ENCODE measurements at places on chromosomes 16 and 17.

- DNase-seq, result no peak
These were observed 71.3 kb downstream of the IRX5 start for GRCh38 chr16:55001931-55002330.

DNA sequence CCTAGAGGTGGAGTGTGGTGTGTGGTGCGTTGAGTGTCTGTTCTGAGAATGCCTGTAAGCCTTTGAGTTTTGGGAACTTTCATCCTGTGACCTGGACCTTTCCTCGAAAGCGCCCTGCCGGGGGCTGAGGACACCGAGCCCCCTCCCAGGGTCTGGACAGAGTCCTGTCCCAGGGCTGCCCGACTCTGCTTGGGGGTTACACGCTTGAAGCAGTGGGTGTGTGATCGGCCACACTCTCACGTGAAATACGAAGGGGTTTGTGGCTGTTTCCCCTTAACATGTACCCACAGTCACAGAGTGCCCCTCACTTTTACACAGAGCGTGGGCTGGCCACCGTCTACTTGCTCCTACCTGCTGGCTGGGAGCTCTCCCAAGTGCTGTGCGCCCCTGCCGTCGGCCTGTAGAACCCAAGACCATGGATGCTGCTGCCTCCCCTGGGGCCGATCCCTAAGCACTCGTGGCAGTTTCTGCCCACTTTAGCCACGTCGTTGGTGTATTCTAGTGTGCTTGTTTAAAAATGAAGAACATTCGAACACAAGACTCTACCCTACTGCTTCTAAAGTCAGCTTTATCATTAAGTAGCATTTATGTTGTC lies 6.8 kb downstream of the ZNF750 start:
- no peak for DNase-seq

DNA sequence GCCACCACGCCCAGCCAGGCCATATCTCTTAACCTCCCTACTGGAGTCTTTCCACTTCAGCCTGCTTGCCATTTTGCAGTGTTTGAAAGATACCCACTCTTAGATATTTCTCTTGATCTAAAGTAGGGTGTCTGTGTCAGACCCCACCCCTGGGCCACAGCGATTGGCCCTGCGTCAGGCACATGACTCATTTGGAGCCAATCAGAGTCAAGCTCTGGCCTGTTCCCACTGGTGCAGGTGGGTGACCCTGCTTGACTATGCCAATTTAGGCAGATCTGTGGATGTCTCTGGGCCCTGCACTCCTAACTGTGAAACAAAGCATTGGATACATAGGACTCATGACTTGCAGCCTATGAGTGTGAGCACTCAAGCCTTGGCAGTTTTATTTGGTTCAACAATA lies 27.6 kb downstream of the FOXL1 start:
- no peak for DNase-seq

GRCh38 chr16:22335668-22336246 lies 38.5 kb downstream of the POLR3E start:
- no peak for DNase-seq

- DNase-seq, result no peak
These were observed 265.2 kb upstream of the TNRC6C start for GRCh38 chr17:77693301-77693700.

DNA sequence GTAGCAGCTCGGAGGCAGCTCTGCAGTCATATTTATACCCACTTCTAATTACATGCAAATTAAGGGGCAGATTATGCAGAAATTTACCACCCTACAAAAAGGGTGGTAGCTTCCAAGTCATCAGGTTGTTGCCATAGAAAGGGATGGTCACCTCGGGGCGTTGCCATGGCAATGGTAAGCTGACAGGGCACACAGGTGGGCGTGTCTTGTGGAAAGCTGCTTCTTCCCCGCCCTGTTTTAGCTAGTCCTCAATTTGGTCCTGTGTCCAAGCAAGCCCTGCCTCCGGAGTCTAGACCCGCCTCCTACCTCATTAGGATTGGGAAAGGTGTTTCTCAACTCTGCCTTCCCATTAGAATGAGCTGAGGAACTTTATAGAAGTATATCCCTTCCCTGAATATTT lies 98.7 kb downstream of the HS3ST2 start:
- no peak for DNase-seq

DNA sequence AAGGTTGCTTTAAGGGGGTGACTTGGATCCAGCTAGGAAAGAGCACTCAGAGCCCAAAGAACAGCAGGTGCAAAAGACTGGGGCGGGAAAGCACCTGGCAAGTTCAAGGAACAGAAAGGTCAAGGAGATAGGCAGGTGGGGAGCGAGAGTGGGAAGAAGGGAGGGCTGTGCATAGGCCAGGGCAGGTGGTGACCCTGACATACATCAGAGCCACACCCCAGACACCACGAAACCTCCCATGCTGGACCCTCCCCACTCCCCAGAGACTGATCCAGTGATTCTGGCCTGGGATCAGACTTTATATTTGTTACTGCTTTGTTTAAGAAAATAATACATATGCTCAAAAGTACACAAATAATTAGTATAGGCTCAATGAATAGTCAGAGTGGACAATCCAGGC lies 48.5 kb upstream of the RBFOX3 start:
- DNase-seq, result no peak

DNA sequence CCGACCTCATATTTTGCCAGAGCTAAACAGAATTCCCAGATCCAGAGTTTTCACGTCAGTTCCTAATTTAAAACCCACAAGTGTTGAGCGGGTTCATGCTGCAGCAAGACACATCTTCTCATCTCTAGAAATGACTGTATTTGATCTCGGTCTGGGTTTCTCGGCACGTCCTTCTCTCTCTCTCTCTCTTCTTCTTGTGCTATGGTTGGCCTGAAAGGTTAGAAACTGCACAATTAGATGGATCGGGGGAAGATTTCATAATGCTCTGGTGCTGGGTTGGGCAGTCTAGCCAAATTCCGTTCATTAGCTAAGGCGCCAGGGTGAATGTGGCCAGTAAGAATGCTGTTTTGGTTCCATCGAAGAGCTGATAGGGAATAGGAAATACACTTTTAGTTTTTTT lies 158.9 kb upstream of the NOG start:
- DNase-seq, result no peak

- no peak for DNase-seq
These were observed 27.1 kb upstream of the JPH3 start for GRCh38 chr16:87575027-87575804.

DNA sequence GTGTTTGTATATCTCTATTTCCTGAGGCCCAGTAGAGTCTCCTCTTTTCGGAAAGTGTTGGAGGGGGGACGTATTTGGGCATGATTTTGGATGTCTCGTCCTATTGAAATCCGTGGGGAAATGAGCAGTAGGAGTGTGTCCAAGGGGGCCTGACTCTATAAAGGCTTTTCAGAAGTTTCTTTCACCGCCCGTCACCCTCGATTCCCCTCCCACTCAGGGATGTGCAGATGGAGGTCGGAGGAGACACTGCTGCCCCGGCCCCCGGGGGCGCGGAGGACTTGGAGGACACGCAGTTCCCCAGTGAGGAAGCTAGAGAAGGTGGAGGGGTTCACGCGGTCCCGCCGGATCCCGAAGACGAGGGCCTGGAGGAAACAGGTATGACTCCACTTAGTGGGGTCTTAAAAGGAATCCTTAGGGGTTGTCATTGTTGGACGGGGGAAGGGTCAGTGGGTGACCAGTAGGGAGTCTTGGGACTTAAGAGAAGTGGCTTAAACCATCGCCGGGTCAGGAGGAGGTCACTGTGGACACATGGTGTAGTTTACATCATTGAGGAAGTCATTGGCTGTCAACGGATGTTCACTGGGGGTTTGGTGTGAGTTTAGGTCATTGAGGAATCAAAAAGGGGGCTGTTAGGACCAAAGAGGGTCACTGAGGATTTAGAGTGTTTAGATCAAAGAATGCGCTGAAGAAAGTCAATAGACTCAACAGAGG lies 424 bp downstream of the MON1B start:
- no peak for DNase-seq

DNA sequence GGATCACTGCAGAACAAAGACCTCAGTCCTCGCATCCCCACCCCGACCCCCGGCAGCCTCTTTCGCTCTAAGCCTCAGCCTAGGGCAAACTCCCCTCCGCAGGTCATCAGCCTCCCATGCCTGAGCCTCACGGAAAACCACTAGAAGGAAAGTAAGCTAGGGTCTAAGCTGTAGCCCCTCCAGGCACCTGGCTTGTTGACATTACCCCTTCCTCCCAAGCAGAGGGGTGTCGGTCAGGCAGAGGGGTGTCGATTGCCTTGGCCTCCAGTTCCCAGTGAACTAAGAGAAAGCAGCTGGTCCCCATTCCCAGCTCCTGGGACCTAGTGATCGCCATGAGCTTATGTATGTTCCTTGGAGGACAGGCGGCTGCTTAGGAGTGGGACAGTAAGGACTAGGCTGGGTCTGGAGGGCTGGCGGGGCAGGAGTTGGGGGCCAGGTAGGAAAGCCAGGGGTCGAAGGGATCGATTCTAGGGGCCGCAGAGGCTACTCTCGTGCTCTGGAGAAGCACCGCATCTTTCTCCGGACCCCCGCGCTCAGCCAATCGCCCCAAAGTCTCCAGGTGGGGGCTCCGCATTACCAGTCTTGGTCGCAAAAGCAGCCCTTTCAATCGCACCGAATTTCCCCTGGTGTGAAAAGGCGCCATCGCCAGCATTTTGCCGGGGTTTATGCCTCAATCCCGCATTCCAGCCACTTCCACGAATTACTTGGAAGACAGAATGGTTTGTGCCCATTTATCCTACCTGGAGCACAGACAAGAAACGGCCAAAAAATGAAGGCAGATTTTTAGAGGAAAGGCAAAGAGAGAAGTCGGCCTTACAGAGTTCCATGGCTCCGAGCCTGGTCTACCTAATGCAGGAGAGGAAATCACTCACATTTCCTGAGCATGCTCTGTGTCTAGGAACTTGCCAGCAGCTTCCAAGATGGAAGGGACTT lies 21.3 kb upstream of the HOXB13 start:
- DNase-seq, result no peak

GRCh38 chr17:8362651-8363332 lies 13.7 kb downstream of the KRABD2 start:
- DNase-seq, result no peak

DNA sequence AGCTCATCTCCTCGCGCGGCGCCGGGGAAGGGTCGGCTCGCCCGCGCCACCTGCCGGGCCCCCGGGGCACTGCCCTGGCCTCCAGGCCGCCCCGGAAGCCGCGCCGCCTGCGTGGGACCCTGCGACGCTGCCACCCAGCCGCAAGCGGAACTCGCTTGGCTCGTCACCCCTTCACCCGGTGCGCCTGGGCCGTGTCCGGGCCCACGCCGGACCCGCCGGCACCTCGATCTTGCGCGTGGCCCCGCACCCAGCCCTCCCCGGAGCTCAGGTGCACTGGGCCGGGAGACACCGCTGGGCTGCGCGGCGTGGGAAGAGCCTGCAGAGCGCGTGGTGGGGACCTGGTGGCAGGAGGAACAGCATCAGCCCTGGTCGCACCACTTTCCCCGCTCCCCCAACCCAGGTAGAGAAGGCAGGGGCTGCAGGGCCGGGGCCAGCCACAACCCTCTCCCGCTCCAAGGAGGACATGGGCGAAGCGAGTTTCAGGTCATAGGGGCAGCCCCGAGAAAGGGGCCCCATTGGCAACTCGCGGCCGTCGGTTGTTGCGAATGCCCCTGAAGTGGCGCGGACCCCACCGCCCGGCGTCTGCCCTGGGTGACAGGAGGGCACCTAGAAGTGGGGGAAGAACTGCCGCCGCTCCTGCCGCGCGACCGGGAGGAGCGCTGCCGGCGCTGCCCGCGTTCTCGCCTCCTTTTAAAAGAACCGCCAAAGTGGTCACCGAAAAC lies 363 bp upstream of the MIF4GD start:
- peak; percentile 95 for DNase-seq

- no peak for DNase-seq
These were observed 56.5 kb downstream of the XPO6 start for GRCh38 chr16:28155293-28155692.

DNA sequence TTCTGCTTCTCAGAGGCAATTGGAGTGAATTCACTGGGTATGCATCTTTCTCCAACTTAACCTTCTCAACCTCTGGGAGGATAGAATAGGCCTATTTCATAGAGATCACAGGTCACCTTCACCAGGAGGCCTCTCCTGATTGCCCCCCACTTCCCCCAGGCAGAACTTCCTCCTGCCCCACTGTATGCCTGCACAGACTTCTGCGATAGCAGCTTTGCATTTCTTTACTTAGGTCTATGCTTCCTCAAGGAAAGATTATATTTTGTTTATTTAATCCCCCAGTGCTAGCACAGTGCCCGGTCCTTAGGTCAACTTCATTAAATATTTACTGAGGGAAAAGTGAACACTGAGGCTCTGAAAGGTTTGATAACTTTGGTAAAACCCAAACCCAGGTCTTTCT lies 19.9 kb downstream of the MYO18A start:
- no peak for DNase-seq

- DNase-seq, result no peak
These were observed 468 bp downstream of the IL4R start for GRCh38 chr16:27314161-27314723.

GRCh38 chr17:62791767-62792446 lies 16.2 kb downstream of the MARCHF10 start:
- DNase-seq, result no peak

GRCh38 chr17:4332296-4332970 lies 34.0 kb downstream of the UBE2G1 start:
- DNase-seq, result no peak

DNA sequence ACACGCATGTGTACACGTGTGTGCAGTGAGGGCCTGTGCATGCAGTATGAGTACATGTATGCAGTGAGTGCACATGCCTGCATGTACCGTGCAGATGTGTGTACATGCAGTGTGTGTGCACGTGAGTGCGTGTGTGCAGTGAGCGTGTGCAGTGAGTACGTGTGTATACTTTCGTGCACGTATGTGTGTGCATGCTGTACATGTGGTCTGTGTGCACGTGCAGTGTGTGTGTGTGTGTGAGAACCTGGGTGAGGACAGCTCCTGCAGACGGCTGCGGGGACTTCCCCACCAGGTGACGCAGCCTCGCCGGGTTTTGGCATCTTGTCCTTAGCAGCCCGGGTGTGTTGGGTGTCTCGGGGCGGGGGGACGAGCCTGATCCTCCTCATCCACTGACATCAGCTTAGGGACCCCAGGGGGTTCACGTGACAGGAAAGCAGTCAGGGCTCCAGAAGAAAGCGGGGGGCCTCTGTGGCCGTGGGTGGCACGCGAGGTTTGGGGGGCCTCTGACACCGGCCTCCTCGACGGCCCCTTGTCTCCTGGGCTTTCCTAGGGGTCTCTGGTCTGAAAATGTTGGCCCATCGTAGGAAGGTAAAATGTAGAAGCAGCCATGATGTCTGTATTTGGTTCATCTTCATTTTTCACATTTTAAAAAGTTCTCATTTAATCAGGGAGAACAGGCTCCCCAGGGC lies 119.6 kb upstream of the ZNF750 start:
- DNase-seq, result no peak

- DNase-seq, result no peak
These were observed 2.6 kb downstream of the ACADVL start for GRCh38 chr17:7222093-7222971.

DNA sequence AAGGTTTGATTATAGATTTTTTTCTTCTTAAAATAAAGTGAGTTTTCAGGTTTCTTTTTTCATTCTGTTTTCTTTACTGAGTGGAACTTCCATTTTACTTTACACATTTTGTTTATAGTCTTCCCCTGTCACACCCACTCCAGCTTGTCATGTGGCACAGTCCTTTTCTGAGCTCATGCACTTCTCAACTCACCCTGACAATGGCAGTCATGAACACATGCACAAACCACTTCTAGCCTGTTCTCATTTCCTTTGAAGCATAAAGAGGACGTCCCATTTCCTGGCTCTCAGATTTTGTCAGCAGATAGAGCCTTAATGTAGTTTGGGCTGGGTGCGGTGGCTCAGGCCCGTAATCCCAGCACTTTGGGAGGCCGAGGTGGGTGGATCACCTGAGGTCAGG lies 168.0 kb downstream of the AHSP start:
- DNase-seq, result no peak

Measured in GM12891 (cell line).